ENCODE measurements at places on chromosomes 2 and 18.

DNA sequence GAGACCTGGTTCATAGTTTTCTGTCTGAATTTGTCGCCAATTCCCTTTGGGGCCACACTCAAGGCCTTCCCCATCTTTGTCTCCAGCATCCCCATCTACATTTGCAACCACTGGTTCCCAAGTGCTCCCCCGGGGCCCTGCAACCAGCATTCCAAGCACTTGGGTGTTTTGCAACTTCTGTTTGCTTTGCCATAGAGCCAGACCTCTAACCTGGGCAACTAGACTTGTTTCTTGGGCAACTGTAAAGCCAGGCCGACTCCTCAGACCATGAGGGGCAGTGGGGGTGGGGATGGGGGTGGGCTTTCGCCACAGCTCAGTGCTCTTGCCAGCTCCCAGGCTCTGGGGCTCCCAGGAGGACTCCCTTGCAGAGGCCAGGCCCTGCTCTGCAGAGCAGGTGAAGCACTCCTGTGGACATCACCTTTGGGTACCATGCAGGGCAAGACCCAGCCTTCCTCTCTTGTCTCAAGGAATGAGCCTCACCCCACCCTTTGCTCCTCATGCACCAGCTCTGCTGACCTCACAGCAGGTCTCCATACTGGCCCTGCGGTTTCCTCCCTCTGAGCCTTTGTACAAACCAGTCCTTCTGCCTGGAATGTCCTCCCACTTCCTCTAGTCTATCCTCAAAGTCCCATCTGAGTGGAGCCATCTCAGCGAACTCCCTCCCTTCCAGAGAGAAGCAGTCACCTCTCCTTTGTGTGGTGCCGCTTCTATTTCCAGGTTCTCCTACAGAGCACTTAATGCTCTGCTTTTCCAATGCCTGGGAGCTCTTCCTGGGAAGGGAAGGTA is 126.7 kb upstream of the MYCN start:
- no peak for DNase-seq

- DNase-seq, result no peak
These were observed 103.2 kb downstream of the AKAIN1 start for GRCh38 chr18:5093902-5094301.

GRCh38 chr2:49111456-49111855 is 42.9 kb downstream of the FSHR start:
- DNase-seq, result no peak

GRCh38 chr18:12028040-12028628 is 46.8 kb downstream of the IMPA2 start:
- no peak for DNase-seq

DNA sequence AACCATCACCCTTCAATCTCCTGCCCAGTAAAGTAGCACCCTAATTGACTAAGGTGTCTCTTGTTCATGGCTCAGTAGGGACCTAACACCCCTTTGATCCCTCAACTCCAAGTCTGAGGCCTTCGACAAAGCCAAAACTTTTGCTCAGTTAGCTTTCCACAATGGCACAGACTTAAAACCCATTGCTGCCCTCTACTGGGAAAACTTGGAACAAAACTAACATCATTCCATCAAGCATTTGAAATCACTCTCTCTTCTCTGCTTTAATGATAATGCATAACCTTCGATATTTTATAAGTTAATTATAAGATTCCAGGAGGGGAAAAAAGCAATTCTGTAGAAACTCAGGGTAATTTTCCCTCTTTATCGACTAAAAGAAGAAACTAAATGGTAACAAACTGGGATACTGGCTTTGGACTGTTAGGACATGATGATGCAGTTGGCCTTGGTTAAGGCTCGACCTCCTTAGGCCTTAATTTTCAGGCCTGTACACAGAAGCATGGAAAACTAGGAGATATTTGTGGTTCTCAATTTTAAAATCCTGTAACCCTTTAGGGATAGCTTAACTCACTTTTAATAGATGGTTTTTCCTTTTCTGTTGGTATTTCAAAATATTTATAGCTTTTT is 127.8 kb downstream of the STK39 start:
- no peak for DNase-seq

DNA sequence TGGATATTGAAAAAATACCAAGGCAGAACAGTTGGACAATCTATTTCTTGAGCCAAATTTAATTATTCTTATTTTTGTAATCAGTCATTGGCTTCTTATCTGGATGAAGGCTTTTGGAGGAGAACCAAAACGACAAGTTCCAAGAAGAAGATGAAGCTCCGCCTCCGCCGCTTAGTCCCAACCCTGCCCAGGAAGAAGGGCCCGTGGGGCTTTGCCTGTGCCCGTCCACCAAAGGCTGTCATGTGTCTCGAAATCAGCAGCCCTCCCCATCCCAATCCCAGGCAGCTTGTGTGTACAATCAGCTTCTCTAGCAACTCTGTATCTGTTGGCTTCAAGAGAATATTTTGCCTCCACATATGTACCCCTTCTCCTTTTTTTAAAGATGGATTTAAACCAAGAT is 24.6 kb downstream of the PTRHD1 start:
- DNase-seq, result no peak

DNA sequence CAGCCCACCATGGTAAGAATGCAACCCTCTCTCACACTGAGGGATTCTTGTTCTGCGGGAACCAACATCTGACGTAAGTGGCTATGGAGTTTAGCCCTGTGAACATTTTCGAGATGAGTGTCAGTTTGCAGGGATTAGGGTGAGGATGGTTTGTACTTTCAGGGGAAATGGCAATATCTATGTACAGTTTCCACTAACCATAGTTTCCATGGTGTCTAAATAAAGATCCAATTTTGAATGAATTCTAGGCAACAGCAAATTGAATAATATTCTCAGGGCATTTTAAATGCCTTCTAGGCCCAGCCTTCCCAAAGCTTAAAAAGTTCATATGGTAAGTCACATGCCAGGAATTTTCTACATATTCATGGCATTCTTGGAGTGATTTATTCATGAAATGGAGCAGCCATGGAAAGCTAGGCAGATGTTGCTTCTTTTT is 105.4 kb upstream of the MMADHC start:
- DNase-seq, result no peak

DNA sequence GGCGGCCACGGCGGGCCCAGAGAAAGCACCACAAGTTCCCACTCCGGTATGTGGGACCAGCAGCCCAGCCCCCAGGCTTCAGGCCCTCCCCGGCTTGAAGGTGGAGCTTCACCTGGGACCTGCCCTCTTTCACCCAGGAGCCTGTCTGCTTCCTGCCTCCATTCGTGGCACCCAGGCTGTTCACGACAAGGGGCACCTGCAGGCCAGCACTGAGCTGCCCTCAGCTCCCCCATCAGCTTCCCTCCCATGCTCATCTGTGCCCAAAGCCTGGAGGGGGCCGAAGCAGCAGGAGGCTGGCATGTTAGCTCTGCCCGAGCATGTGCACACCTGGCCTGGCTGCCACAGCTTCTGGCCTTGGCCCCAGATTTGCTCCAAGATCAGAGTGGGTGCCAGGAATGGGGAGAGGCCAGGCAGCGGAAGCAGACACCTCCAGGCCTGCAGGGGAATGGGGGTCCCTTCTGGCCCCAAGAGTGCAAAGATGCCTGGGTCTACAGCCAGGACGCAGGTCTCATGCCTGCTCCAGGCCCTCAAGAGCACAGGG is 312.4 kb upstream of the SYT4 start:
- DNase-seq, result no peak

DNA sequence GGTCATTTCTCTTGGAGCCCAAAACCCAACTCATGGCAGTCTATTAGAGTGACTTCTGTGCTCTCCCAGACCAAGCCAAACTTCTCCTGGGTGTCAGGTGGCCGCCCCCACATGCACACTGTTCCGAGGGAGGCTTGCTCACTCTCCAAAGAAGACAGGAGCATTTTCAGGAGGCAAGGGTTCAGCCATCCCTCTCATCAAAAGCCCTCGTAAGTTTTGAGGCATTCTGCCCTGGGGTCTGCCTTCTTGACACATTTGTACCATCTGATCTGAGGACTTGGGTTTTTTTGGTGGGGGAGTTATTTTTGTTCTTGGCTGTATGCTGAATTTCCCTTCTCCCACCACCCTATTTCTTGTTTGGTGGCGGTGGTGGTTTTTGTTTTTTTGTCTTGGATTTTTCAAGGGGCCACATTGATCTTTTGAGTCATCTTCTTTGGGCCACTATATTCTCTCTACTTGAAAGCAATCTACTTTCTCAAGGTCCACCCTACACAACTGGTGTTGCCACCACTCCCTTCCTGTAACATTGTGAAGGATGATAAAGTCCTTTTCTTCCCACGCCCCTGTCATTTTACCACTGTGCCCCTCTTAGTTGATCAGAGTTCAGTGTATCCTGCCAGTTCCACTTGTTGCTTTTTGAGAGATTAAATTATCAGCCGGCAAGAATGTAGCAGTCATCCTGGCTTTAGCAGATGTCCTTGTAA is 255.8 kb downstream of the CYP26B1 start:
- DNase-seq, result no peak

DNA sequence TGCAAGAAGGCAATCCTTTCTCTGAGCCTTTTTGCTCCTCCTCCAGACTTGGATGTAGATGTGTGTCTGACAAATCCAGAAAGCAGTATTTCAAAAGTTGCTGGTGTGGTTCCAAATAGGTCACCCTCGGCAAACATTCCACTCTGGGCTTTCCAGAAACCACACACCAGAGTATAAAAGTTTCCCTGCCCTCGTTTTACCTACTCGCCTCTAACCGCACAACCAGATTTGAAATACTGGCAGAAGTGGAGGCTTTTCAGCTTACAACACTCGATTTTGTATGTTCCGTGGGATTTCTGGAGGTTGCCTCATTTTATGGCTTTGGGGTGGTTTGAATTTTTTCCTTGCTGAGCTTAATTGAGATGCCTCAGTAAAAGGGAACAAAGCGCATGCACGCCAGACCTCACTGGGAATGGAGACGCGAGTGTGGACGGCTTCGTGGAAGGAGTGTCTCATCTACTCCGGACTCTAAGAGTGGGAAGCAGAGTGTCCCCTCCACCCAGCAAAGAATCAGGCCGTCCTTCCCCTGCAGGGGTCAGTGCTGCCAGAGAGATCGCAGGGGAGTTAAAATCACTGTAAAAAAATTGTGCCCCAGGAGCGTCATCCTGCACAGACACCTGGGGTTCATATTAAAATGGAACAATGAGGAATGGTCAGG is 44.0 kb upstream of the RPL31 start:
- DNase-seq, result no peak

DNA sequence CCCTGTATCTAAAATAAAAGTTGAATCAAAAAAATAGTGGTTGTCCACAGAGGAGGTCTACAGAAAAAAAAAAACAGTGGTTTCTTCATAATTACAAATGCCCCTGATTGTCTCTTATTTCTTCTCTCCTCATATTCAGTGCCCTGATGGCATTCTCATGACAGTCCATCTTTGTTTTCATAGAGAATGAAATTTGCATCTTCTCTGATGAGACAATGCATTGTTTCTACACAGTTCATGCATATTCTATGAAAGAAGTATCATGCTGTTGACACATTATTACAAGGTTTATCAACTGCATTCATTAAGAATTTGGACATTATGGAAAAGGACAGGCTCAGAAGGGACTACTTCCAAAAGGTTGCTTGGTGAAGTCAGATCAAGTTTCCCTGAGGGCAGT is 59.5 kb downstream of the LHCGR start:
- DNase-seq, result no peak

- no peak for DNase-seq
These were observed 172.7 kb downstream of the BCL2 start for GRCh38 chr18:63146828-63147409.

GRCh38 chr2:146927080-146927711 is 917.6 kb upstream of the ACVR2A start:
- DNase-seq, result no peak

- DNase-seq, result no peak
These were observed 113.8 kb upstream of the KLF7 start for GRCh38 chr2:207279520-207279919.
